ENCODE measurements at places on chromosomes 6 and 20.

DNA sequence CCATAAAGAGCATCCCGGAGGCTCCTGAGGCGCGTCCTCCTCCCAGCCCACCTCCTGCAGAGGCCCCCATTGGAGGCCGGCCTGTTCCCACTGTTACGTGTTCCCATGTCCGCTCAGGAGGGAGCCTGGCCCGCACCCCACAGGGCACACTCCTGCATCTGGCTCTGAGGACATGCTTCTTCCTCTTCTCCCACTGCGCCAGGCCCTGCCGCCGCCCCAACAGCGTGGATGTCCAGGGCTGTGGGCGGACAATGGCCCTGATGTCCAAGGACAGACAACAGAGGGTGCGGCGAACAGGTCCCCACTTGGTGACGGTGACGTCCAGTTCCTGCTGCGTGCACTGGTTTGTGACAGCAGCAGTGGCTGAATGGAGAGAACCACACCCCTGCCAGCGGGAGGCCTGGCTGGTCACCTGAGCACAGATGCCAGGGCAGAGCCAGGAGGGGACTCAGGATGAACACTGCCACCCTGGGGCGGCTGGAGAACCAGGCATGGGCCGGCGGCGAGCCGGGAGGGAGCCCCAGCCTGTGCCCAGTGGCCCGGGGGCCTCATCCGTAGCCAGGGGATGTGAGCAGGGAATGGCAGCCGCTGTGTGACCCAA, 26.6 kb downstream of the FRMD1 start:
- no peak for DNase-seq

DNA sequence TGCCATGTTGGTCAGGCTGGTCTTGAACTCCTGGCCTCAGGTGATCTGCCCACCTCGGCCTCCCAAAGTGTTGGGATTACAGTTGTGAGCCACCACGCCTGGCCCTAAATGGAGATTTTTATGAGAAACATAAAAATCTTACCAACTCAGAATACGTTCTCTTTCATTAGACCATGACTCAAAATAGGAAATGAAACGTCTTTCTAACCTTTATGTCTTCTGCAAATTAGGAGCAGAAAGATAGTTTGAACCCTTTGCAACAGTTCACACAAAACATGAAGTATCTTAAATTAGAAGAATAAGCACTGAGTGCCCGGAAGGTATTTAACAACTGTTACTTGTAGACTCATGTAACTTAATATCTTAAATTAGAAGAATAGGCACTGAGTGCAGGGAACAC, 48.3 kb downstream of the AHI1 start:
- DNase-seq, result no peak

DNA sequence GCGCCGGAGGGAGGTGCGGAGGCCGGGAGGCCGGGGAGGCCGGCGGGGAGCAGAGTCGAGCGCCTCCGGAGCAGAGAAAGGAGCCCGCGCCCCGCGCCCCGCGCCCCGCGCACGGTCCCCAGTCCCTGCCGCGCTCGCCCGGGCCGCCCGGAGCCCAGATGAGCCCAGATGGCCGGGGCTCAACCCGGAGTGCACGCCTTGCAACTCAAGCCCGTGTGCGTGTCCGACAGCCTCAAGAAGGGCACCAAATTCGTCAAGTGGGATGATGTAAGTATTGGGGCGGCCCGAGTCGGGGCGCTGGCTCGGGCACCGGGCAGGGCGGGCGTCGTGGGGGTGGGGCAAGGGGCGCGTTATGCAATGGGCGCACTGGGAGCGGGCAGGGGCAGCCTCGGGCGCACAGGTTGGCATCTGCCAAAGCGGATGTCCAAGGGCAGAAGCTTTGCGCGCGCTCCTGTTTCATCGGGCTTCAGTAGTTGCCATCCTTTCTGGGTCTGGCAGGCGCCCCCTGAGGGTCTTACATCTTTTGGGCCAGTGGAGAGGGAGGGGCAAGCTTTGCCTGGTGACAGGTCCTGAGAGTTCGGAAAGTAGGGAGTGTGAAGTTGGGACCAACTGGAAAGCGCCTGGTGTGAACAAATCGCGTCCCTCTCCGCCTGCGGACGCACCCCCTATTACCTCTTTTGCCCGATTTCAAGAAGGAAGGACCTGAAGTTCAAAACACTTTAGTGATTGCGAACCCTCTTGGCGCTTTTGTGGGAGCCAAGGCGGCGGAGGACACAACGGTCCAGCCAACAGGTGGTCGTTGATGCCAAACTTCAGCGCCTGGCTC, 631 bp downstream of the PLCB1 start:
- DNase-seq, result peak; percentile 33

GRCh38 chr20:43722153-43722505, 4.7 kb downstream of the GTSF1L start:
- no peak for DNase-seq

- no peak for DNase-seq
Observed at GRCh38 chr20:2528671-2529271, 7.6 kb upstream of the TMC2 start.

DNA sequence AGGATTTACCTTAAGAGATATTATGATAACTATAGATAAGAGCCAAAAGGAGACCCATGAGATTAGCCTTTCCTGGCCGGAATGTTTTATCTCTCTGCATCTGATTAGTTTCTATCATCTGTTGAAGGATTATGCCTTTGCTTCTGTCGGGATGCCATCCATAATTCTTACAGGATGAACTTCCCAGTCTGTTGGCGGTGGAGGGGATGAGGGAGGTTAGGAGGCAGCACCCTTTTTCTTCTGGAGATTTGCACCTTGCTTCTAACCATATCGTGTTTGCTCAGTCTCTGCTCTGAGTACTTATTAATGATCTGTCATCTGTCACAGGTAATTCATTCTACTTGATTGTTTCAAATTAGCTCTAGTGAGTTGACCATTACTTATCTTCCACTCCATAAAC, 292.1 kb downstream of the KHDC1L start:
- no peak for DNase-seq

GRCh38 chr6:36130667-36131510, 576 bp downstream of the MAPK13 start:
- DNase-seq, result no peak

DNA sequence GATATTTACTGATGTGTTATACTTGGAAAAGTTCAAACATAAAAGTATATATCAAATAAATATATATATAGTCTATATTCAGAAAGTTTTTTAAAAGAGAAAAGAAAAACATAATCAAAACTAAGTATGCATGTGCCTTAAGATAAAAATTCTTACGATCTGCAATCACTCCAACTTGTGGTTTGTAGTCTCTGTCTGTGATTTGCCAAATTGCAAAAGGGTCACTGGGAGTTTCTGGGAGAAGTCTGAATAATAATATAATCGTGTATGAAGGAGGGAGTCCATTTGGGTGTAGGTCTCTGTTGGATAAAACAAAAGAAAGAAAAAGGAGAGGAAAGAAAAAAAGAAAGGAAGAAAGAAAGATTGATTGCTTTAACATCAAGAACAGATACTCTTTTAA, 92.4 kb downstream of the COL12A1 start:
- no peak for DNase-seq

DNA sequence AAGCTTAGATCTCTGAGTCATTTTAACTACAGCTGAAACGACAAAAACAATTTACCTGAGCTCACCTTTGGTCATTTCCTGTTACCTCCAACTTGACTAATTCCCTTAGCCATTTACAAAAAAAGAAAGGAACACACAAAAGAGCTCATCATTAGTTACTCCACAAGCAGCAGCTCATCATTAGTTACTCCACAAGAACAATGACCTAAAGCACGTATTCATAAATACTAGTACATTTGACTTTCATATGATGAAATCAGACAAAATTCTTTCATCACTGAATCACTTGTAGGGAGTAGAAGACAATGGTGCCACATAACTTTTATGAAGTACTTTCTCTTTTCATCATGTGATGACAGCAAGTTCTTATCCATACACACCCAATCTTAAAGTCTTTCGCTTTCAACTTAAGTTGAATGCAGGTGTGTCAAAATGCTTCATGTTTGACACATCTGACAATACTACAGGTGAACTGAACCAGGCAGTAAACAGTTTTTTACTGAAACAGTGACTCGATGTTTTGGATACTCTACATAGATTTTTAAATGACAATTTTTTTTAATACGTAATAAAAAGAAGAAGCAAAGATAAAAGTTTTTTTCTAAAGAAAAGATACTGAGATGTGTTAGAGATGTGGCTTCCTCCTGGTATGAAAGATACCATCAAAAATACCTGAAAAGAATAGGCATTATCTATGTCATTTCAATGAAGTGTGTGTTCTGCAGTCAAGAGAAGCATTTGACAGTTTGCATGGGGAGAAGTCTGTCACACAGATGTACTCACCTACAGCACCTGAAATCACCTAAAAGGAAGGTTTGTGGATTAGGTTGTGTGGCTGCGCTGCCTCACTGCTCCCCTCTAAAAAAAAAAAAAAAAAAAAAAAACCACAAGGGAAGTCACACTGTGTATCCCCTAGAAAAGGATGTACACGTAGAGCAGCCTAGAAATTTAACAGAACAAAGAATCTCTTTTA, 109.1 kb downstream of the PRDM1 start:
- DNase-seq, result no peak

DNA sequence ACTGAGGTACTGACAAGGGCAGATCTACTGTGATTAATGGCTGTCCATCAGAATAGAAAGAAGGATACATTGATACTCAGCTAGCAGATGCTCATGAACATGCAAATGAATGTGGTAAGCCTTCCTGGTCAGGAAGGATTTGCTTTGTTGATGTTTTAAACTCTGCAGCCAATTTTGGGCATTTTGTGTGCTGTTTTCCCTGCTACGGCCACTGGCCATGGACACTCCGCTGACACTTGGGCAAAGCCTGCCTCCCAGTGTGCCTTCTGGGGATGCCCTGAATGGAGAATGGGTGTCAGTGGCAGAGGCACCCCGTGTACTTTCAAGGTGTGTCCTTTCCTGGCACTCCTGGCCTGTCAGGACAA, 113.1 kb downstream of the SOBP start:
- DNase-seq, result peak; percentile 72

- DNase-seq, result no peak
Observed at GRCh38 chr6:82588020-82588419, 224.4 kb downstream of the TPBG start.

- no peak for DNase-seq
Observed at GRCh38 chr6:15689586-15690482, 27.0 kb upstream of the DTNBP1 start.

GRCh38 chr6:166424431-166424830, 41.7 kb upstream of the MPC1 start:
- DNase-seq, result no peak

- DNase-seq, result no peak
Observed at GRCh38 chr20:31870726-31871617, 538 bp downstream of the TTLL9 start.

- DNase-seq, result no peak
Observed at GRCh38 chr6:144006736-144007477, 1.2 kb downstream of the PLAGL1 start.

GRCh38 chr6:18391023-18391422, 3.9 kb downstream of the RNF144B start:
- no peak for DNase-seq

GRCh38 chr6:13354331-13355042, 26.1 kb upstream of the TBC1D7 start:
- DNase-seq, result no peak

DNA sequence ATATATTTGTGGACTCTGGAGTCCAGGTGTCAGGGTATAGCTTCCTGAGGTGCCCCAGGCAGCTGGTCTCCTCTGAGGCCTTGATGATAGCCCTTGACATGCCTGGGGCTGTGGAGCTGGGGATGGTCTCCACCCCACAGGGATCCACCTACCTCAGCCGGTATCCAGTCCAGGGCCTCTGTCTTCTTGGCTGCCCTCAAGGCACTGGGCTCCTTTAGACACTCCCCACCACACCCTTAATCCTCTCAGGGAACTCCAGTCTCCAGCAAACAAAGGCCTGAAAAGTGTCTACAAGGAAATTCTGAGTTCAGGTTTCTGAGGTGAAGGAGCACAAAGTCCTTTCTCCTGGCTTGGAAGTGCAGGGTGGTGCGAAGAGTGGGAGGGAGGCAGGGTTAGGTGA, 44.6 kb upstream of the DDR1 start:
- no peak for DNase-seq

DNA sequence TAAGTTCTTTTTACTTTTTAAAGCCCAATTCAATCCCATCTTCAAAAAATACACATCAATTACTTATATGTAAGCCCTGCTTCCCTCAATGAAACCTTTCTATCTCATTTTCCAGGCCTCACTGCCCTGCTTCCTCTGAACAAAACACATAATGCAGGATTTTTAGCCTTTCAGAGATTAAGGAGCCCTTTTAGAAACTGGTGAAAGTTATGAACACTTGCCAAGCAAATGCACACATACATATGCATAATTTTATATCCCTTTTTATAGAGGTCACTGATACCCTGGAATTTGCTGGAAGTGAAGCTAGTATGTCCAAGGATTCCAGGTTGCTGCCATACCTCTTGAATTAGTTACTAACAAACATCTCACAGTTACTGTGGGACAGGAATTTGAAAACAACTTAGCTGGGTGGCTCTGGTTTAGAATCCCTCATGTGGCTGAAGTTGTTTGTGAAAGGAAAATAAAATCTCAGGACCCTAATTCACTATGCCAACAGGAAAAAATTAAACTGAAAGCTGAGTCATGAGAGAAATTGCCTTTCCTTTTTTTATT, 75.8 kb downstream of the UBE3D start:
- DNase-seq, result no peak

DNA sequence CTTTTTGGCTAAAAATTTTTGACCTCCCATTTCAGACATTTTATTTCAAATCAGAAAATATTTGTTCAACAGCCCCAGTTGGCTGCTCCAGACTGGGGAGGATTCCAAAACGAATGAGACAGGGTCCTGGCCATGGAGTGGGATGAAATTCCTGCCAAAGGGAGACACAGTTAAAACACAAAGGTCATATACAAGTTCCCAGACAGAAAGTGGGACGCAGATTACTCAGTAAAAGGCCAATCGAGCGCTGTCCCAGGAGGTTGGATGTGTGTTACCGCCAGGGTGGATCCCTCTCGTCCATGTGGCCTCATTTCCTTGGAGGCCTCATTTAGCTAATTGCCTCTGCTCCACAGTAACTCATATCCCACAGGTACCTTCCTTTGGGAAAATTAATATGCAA, 41.8 kb upstream of the NNAT start:
- DNase-seq, result no peak

DNA sequence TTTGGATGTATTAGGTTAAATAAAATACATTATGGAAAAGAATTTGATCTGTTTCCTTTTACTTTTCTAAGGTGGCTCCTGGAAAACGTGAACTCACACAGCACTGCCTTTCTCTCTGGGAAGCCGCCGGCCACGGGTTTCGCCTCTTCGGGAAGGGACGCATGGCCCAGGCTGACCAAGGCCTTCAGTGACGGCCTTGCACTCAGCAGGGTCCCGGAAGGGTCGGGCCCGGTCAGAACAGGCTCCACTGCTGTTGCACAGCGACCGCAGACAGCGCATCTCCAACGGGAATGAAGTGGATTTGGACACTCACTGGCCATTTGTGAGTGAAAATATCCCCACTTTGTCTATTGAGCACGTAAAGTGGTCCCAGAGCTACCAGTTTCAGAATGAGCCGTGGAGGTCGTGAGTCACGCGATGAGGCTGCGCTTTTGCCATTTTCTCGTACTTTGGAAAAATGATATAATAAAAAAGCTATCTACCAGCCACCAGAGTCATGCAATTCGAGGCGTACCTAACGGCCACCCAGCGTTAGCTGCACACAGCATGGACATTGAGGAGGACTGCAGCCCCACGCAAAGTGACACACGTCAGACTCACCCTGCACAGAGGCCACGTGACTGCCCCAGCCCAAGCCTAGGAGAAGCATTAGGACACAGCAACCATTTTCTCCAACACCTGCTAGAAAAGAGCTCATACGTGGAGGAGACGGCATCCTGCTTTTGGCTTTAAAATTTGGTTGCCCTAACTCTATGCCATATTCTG, 244.3 kb downstream of the TTLL2 start:
- DNase-seq, result no peak

GRCh38 chr6:36025260-36025931, 955 bp upstream of the SLC26A8 start:
- DNase-seq, result no peak

All from midbrain (tissue), 1 donor.